PC-3 (cell line): ENCODE measurements at places on chromosomes 2 and 18. TPM values are rescaled to one million over a fixed set of nuclear protein-coding genes. Genes with fewer than 3 reads are reported as not detected.

- no peaks in the 10 kb centered on the region for H3K36me3 ChIP-seq
- H3K4me1 ChIP-seq = no peaks in the 10 kb centered on the region; the same call in 1 of the 2 replicates
- H3K27me3 ChIP-seq = no peaks in the 10 kb centered on the region
- DNase-seq = no peak
- H3K4me3 ChIP-seq = peak overlapping the region; percentile 57
Measured at GRCh38 chr2:241063587-241063986, 38.5 kb downstream of the MTERF4 start.

The FSHR gene
- total RNA-seq = not detected in 2 replicates

The C2orf76 gene
- total RNA-seq = 3.1 and 10.2 TPM in 2 replicates

DNA sequence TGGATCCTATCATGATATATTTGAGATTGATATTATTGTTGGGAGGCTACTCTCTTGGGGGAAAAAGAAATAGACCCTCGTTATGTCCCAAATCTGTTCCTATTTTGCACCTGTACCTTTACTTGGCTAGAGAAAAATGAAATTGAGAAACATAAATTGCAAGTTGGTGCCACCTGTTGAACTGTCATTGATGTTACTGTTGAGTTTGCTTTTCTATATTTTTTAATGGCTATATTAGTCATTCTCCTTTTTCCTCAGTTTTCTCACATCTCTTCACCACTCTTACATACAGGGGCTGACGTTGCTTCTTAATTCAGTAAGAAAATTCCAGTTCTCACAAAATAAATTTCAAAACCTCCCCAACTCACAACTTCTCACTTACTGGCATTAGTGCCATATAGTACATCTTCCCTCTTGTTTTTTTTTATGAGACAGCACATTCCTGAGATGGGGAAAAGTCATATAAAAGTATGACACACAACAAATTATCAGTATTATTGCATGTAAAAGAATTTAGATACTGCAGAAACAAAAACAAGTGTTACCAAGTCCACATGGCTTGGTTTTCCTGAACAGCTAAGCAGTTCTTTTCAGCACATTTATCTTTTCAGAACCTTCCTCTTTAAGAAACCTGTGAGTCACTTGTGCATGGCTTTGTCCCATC lies 348.3 kb upstream of the DSEL start:
- no peak overlapping the region for H3K4me3 ChIP-seq
- peak; percentile 60 for DNase-seq
- no peaks in the 10 kb centered on the region for H3K36me3 ChIP-seq
- peaks cover 13% of the 10 kb centered on the region for H3K4me1 ChIP-seq

- H3K4me1 ChIP-seq = no peaks in the 10 kb centered on the region
- DNase-seq = no peak
- peaks cover 12% of the 10 kb centered on the region; the same call in 1 of the 2 replicates for H3K36me3 ChIP-seq
Measured at GRCh38 chr2:152632736-152633135, 84.5 kb downstream of the PRPF40A start.

The RANBP2 gene
- 39.9 and 42.2 TPM in 2 replicates for total RNA-seq

GRCh38 chr18:7363338-7363737 lies 132.4 kb downstream of the LRRC30 start:
- H3K4me3 ChIP-seq = no peak overlapping the region
- no peaks in the 10 kb centered on the region for H3K4me1 ChIP-seq
- no peaks in the 10 kb centered on the region for H3K36me3 ChIP-seq
- no peak overlapping the region for H3K27ac ChIP-seq

DNA sequence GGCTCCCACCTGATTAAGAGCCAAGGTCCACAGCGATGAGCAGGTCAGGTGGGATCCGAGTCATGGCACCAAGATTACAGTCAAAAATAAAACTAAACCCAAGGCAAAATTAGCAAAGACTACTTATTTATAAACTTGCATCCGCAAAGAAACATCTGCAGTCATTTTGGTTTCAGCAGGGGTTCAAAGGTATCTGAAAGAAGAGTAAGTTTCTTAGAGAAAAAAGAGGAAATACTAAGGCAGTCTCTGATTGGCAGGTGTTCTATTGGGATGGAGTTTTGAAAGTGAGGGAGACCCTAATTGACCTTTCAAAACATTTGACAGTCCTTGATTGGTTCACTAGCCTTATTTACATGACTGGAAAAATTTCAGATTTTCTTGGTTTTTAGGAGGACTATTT lies 11.0 kb upstream of the PLB1 start:
- DNase-seq = no peak
- H3K27me3 ChIP-seq = no peaks in the 10 kb centered on the region

DNA sequence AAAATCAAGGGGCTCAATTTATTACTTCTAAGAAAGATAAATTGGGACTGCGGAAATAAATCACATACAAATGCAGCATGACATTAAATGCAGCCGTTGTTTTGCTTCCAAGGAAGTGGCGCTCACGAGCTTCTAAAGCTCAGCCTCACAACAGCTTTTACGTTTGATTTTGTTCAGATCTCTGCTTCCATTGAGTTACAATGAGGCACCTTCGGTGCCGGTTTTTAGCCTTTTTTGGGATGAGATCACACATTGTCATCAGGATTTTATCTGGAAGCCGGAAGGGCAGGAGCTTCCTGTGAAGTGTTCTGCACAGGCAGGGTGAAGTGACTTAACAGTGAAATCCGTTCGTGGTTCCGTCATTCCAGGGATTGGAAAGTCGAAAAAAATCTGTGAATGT lies 209.8 kb downstream of the DCDC2C start:
- H3K4me1 ChIP-seq = no peaks in the 10 kb centered on the region
- no peak for DNase-seq
- no peaks in the 10 kb centered on the region for H3K36me3 ChIP-seq
- H3K27ac ChIP-seq = no peak overlapping the region

The SETBP1 gene
- 2.3 and 3.5 TPM in 2 replicates for total RNA-seq

GRCh38 chr2:206463685-206464084 lies 20.4 kb downstream of the ADAM23 start:
- no peaks in the 10 kb centered on the region for H3K4me1 ChIP-seq
- no peak overlapping the region for H3K27ac ChIP-seq
- no peak for DNase-seq
- H3K36me3 ChIP-seq = no peaks in the 10 kb centered on the region
- H3K4me3 ChIP-seq = no peak overlapping the region

GRCh38 chr18:54530285-54530684 lies 60.8 kb upstream of the DYNAP start:
- no peaks in the 10 kb centered on the region for H3K36me3 ChIP-seq
- H3K27ac ChIP-seq = no peak overlapping the region
- no peak overlapping the region for H3K4me3 ChIP-seq
- H3K4me1 ChIP-seq = no peaks in the 10 kb centered on the region

GRCh38 chr2:159297042-159297707 lies 10.7 kb upstream of the WDSUB1 start:
- no peaks in the 10 kb centered on the region for H3K36me3 ChIP-seq
- no peak overlapping the region for H3K4me3 ChIP-seq
- no peaks in the 10 kb centered on the region for H3K27me3 ChIP-seq
- DNase-seq = peak; percentile 48
- no peak overlapping the region for H3K27ac ChIP-seq

The SERPINB5 gene
- 96.5 and 104 TPM in 2 replicates for total RNA-seq
